Fibroblast of skin of back (primary cell): ENCODE measurements at places on chromosomes 1 and 21.

GRCh38 chr1:183173828-183174227, 12.2 kb upstream of the LAMC2 start:
- no peak for DNase-seq

DNA sequence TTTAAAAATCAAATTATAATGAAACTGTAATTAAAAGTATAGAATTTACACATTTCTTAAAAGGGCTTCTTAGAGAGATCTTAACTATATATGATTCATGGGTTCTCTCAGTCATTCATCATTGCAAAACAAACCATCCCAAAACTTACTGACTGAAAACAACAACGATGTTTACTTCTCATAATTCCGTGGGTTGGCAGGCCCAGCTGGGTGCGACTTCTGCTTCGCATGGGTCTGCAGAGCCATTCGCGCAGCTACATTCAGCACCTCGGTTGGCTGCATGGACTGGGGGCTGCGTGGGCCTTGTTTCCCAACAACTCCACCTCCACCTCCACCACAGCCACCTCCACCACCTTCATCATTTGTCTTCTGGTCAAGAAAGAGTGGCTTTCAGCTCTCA, 4.0 kb downstream of the SLAMF8 start:
- DNase-seq, result no peak

- no peak for DNase-seq
Observed at GRCh38 chr1:52665006-52665941, 32.3 kb downstream of the SHISAL2A start.

DNA sequence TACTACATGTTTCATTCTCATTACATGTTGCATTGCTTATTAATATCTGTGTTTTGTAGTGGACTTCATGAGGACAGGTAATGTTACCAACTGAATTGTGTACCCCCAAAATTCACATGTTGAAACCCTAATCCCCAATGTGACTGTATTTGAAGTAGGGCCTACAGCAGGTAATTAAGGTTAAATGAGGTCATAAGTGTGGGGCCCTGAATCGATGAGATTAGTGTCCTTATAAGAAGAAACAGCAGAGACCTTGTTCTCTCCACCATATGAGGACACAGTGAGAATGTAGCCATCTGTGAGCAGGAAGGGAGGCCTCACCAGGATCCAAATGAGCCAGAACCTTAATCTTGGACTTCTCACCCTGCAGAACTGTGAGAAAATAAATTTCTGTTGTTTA, 15.0 kb upstream of the IFNAR1 start:
- no peak for DNase-seq

DNA sequence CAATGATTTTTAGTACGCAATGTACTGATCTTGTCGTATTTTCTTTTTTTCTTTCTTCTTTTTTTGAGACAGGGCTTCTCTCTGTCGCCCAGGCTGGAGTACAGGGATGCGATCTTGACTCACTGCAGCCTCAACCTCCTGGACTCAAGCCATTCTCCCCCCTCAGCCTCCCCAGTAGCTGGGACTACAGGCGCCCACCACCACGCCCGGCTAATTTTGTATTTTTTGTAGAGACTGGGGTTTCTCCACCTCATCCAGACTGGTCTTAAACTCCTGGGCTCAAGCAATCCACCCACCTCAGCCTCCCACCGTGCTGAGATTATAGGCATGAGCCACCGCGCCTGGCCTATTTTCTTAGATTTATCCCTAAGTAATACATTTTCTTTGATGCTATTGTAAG, 43.9 kb upstream of the COL6A2 start:
- no peak for DNase-seq

DNA sequence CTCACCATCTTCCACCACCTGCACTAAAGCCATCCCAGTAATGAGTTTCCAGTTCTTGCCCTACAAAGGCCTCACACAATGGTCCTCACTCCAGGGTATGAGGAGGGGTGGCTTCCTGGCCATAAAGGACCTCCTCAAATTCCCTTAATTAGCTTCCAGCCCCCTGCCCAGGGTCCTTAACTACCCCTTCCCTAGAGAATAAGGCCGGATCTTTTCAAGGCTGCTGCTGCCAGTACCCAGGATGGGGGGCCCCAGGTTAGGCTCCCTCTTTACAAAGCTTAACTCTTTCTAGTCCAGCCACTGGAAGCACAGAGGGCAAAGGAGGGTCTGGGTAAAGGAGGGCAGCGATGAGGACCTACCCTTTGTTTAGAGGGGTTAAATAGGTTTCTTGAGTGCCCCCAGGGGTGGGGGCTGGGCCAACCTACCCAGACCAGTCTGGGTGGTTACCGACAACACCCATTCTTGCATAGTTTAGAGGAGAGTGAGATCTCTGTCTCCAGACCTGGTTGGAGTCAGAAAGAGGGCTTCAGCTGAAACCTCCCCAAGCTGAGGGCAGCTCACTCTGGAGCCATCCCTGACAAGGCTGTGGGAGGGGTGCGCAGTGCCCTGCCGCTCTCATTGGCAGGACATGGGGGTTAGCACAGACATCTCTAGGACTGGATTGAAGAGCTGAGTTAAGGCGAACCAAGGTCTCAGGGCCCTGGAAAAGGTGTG, 7.1 kb downstream of the BLACAT1 start:
- no peak for DNase-seq

DNA sequence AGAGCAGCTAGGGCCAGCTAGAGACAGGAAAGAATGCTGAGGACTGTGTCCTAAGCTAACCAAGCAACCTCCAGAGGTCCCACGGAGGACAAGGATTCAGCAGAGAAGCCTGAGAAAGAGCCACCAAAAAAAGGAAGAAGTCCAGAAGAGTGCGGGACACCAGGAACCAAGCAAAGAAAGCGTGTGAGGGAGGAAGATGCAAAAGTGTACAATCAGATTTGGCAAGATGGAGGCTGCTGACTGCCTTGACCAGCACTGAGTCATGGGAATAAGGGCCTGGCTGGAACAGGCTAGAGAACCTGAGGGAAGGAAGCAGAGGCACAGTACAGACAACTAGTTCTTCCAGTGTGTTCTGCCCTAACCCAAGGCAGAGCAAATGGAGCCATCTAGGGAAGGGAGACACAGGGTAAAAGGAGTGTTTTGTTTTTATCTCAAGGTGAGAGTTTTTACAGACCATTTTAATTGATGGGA, 18.5 kb downstream of the TP53BP2 start:
- DNase-seq, result no peak

- DNase-seq, result no peak
Observed at GRCh38 chr1:67142931-67143330, 8.2 kb upstream of the C1orf141 start.

DNA sequence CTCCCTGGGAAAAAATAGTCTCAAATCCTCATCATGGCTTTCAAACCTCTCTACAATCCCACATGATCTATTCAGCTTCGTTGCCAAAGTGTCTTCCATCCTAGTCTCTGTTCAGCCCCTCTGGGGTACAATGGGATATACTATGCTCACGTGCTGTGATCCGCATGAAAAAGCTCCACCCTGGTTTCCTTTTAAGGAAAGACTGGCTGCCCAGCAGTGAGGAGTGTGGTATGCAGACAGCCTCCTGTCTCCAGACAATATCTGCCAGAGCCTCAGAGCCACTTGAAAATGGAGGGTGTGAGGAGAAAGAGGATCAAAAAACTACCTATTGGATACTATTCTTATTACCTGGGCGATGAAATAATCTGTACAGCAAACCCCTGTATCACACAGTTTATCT, 194.5 kb downstream of the LHX8 start:
- DNase-seq, result no peak

GRCh38 chr1:167541003-167541402, 12.6 kb downstream of the CREG1 start:
- peak; percentile 28 for DNase-seq

DNA sequence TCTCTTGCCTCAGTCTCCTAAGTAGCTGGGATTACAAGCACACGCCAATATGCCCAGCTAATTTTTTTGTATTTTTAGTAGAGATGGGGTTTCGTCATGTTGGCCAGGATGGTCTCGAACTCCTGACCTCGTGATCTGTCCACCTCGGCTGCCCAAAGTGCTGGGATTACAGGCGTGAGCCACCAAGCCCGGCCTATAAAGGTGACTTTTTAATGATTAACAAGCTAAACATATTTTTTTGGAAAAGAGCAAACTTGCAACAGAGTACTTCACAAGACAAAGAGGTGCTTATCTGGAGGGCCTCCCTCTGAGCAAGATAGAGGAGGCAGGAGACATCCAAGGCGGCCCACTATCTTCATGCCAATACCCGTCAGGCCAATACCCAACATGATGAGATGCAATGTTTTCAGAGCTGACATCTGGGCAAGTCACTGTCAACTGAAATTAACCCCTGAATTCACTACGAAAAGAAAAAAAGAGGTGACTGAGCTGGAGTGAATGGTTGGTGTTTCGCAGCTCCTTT, 10.5 kb downstream of the BCAR3 start:
- no peak for DNase-seq

- no peak for DNase-seq
Observed at GRCh38 chr1:154796303-154796892, 73.7 kb downstream of the KCNN3 start.

DNA sequence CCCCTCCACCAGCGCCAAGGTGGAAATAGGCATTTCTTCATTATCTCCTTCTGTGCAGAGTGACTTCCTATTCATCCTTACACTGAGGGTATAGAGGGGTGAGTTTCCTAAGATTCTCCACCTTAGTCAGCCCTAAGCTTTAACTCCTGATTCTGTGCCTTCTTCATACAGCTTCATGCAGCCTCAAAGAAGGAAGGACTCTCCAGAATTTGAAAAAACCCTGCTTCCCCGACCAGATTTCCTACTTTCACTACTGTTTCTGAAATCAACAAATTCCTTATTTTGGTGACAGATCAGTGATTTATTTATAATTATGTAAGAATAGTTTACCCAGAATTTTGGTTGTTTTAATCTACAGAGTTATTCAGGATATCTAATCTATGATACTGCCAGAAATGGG, 28.6 kb downstream of the GFI1 start:
- DNase-seq, result no peak

DNA sequence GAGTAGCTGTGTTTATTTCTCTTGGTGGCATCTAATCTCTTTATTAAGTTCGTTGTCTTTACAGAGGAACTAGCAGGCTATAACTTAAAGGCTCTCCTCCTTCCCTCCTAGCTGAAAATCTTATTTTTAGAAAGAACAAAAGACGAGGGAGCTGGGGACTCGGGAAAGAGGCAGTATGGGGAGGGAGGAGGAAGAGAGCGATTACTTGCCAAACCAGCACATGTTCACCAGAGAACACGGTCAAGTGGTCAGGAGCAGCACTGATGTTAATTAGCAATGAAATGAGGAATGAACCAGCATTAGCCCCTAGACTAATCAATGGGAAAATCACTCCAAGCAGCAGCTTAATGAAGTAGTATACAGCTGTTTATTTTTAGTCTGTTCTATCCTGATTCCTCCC, 171.3 kb upstream of the ESRRG start:
- no peak for DNase-seq

DNA sequence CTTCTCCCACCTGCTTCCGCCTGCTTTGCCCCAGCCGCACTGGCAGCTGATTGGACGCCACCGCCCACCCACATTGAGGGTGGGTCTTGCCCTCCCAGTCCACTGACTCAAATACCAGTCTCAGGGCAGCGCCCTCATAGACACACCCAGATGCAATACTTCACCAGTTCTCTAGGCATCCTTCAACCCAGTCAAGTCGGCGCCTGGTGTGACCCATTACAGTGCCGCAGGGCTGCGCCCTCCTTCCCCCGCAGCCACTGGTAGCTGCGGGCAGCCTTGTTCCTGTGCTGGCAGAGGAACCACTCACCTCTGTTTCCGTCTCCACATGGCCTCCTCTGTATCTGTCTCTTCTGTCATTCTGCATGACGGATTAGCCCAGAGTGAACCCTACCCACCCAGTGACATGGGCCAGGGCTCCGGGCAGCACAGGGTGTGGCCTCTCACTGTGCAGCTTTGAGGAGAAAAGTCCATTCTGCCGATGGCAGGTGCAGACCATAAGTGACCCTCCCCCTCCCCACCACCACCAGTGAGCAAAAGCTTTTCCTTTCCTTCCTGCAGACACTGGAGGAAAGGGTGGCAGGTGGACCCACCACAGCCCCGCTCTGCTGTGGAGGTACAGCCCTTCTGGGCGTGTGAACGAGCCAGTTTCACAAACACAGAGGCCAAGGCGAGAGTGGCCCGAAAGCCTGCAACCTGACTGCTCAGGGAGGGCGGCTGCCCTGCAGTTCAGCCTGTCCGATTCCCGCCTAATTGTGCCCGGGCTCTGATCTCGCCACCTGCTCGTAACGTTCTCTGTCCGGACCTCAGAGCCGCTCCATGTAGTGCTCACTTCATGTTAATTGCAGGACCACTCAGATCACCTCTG, 57.1 kb downstream of the FAAP20 start:
- DNase-seq, result no peak

GRCh38 chr1:160109686-160110085, 5.9 kb upstream of the ATP1A2 start:
- no peak for DNase-seq

DNA sequence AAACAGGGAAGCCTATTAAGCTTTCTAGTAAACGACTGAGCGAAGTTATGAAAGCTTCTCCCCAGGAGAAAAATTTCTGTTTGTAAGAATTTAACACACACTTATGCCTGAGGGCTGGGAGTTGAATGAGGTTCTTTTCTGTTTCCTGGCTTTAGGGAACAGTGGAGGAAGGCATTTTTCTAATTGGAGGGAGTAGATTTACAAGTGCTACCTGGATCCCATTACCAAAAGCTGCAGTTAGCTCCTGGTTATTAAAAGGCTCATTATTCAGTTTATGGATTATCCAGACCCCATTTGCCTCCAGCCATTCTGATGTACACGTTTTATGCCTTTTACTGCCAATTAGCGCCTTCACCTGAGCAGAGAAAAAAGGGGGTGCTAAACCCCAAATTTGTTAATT, 7.5 kb downstream of the ST6GALNAC3 start:
- DNase-seq, result no peak

GRCh38 chr1:171484760-171485374, 463 bp upstream of the PRRC2C start:
- DNase-seq, result no peak

GRCh38 chr1:30024411-30025195, 698.8 kb downstream of the MATN1 start:
- no peak for DNase-seq

DNA sequence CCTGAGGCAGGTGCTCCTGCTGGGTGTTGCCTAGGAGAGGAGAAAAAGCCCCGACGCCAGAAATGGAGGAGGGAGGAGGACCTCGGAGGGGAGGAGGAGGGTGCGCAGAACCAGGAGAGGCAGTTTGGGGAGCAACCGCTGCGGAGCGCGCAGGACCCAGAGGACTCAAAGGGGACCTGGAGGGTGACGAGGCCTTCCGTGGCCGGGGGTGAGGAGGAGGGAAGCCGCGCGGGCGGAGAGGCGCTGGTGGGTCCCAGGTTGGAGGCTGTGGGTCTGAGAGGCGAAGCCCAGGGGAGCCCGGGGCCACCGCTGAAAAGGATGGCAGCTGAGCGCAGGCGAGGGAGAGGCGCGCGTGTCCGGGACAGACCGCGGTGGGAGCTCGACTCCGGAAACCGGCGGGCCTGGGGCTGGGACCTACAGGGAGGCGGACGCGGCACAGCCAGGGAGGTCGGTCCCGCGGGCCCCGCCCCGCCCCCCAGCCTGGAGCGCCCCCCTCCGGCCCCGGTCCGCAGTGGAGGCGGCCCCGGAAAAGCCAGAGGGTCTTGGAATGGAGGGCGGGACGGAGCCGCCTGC, 15.1 kb downstream of the RNF223 start:
- peak; percentile 30 for DNase-seq
